ENCODE measurements at places on chromosomes 11 and 22.

DNA sequence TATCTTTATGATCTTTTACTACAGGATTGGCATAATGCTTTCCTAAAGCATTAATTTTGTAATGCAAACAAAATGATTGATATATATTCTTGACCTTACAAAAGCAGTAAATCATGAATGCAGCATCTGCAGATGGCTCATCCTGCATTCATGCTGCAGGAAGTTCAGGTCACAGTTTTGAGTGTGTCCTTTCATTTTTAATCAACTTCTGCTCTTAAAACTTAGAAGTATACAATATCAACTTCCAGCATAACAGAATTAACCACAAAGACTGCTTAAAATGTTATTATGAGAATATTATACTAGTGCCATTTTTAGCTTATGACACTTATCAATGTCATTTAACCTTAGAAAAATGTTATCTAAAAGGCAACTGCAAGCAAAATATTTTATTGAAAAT lies 54.0 kb downstream of the SLC36A4 start:
- DNase-seq: no peak

DNA sequence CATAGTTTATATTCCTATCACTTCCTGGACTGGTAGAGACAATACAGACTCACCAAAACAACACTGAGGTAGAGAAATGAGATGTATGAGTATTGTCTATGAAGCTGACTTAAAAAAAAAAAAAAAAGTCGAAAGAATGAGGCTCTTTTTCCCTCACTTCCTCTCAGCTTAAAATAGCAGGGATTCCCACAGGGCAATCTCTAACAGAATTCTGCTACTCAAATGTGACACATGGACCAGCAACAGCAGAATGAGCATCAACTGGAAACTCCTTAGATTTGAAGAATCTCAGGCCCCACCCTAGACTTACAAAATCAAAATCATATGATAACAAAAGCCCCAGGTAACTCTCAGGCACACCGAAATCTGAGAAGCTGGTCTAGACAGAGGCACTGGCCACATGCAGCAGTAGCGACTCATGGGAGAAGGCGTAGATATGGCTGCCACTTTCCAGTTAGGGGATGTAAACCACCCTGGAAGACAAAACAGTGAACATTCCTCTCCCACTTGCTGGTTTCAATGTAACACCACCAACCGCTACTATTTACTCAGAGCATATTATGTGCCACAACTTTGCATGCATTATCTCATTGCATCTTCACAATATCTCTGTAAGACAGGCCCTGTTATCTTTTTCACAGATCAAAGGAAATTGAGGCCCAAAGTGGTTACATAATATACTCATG lies 128.0 kb downstream of the RBFOX2 start:
- no peak for DNase-seq

GRCh38 chr11:27193434-27194225 lies 153.0 kb downstream of the BBOX1 start:
- no peak for DNase-seq

GRCh38 chr11:26865703-26866102 lies 128.2 kb upstream of the FIBIN start:
- no peak for DNase-seq

- no peak for DNase-seq
Measured at GRCh38 chr11:4060182-4060923, 34.2 kb upstream of the RRM1 start.

GRCh38 chr11:132036746-132037466 lies 666.5 kb downstream of the NTM start:
- DNase-seq: no peak

DNA sequence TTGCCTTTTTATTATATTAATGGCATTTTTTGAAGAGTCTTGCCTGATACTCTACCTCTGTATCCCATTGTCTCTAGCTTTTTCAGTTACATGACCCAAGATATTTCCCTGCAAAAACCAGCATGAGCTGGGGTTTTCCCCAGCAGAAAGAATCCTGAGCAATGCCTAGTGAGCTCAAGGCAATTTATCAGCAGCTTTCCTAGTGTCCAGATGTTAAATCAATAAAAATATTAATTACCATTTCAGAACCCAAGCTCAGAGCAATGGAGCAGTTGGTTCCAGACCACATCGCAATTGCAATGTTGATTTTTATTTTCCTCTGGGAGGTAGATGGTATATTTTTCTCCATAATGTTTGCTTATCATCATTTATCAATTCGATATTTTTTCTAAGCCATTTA lies 137.2 kb downstream of the RAB38 start:
- DNase-seq: no peak

GRCh38 chr22:32421484-32421883 lies 9.4 kb upstream of the RTCB start:
- DNase-seq: no peak

DNA sequence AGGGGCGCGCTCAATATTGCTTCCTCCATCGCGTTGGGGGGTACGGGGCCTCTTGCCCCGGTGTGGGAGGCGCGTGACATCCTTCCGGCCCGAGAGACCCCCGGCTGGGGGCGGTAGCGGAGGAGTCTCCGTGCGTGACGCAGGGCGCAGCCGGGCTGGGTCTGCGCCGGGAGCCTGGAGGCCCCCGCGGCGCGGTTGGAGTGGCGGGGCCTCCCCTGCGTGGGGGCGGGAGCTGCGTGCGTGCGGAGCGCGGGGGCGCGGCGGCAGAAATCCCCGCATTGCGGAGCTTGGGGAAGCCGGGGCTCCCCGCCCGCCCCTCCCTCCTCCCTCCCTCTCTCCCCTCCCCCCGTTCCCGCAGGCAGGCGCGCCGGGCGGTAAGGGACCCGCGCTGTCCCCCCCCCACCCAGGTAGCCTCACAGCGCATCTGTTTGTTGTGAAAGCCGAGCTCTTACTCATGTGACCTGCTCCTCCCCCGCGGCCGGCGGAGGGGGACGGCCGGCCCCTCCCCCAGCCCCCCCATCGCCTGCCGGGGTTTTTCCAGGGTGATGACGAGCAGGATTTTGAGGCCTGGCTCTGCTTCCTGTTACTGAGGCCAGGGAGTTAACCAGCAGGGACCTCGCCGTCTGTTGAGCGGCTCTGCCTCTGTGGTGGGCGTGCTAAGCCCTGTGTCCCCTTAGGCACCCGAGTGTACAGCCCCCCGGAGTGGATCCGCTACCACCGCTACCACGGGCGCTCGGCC lies 1.6 kb downstream of the PIM3 start:
- peak; percentile 80 for DNase-seq

DNA sequence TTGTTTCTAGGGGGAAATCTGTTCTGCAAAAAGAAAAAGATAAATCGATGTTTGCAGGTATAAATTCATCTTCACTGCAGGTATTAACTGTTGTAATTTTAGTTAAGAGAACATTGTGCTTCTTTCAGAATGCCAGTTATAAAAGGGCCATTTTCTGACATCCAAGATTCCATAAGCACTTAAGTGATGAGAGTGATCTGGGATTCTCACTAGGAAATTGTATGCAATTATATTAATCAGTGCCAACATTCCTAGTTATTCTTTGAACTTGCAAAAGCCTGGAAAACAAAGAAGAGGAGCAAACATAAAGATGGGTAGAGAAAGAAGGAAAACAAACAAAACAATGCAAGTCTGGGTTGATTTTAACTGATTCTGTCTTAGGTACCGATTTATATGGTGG lies 5.4 kb downstream of the DDI1 start:
- DNase-seq: no peak

- DNase-seq: no peak
Measured at GRCh38 chr11:36060926-36061325, 117.1 kb downstream of the LDLRAD3 start.

DNA sequence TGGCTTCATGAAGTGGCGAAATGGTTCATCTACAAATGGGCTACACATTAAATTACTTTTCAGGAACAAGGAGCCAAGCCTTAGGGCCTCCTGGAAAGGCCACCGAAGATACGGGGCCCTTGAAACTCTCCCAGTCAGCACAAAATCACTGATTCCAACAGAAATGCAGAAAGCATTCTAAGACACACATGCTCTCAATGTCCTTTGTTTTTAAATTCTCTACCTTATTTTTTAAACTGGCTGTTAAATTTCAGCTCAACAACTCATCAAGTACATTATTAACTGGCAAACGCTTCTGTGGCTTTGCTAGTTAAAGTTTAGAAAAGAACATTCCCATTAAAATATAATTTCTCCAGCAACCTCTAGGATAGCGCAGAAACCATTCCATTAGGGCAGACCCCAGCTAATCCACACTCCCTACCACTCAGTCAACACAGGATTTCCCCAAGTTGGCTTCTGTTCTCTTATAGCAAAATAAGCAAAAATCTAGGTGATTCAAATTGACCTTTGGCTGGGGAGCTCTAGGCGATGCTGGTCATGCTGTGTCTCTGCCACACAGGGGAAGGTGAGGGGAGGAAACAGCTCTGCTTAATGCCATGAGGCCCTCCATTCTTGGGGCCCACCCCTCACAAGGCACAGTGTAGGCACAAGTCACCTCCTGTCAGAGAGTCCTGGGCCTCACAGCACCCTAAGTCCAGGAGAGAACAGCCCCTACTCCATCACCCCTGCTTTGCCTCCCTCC lies 47.1 kb downstream of the PLEKHA7 start:
- no peak for DNase-seq

DNA sequence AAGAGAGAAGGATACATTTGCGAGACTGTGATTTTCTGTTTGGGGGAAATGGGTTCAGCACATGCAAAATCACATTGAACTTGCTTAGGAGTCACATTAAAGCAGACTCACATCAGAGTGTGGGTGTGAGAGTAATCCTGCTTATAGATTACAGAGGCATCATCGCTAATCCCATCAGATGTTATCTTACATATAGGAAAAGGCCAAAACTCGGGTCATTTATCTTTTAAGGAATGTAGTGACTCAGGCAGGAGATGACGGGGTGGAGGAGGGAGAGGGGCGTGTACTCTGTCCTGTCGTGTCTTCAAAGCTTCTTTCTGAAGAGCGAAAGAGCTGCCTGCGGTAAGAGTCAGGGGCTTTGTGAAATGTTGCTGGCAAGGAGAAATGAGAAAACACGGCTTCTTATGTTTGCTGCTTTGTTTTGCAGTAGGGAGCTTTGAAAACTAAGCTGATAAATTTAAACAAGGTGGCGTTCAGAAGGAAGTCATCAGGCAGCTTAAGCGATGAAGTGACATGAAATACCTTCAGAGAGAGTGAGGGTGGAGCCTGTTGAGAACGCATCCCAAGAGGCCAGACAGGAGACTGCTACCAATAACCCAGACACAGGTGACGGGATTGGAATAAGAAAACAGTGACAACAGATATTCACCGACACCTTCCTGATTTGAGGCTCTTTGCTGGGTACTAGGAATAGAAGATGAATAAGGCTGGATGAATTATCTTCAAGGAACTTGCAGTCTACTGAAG lies 2.2 kb upstream of the C11orf16 start:
- DNase-seq: no peak

DNA sequence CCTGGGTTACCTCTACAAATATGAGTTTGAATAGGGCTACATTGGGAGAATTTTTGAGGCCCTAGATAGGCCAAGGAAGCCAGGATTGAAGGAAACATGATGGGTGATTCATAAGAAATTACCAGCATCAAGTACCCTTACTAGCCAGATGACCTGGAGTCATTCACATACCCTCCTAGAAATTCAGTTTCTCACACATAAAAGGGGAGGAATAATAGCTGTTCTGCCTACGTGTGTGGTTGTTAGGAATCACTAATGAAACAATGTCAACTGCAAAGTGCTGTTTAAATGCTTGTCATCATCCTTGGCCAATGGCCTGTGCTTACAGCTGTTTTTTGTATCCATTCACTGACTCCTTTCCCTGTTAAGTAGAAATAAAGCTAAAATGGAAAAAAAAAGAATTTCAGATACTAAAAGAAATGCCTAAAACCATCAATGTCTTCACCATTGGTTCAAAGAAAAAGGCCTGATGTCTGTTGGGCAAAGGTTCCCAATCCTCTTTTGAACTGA lies 114.4 kb downstream of the NCAM1 start:
- no peak for DNase-seq

- no peak for DNase-seq
Measured at GRCh38 chr11:117654281-117655255, 142.4 kb downstream of the DSCAML1 start.

Data from SW 1271 (cell line).